ENCODE measurements at places on chromosomes 7 and 10.

DNA sequence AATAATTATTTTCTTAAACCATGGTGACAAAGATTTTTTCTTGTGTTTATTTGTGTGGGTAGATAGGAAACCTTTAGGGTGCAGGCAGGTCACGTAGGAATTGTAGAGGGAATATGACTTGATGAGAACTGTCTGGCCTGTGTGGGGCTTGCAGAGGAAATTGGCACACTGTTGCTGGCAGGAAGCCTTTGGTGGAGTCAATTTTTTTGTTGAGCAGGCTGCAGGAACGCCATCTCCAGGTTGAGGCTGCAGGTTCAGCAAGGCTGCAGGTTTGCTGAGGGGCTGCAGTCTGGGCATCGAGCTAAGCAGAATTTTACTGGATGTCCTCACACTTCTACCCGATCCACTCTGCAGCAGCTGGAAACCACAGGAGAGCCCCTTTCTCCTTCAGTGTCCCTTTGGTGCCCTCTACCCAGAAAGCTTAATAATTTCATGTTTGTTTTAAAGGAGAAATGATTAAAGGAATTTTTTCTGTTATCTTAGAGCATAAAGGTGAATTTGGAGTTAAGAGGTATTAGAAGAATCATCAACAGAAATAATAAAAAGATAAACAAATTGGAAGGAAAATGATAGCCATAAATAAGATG, 37.0 kb downstream of the TBC1D12 start:
- no peak for DNase-seq

DNA sequence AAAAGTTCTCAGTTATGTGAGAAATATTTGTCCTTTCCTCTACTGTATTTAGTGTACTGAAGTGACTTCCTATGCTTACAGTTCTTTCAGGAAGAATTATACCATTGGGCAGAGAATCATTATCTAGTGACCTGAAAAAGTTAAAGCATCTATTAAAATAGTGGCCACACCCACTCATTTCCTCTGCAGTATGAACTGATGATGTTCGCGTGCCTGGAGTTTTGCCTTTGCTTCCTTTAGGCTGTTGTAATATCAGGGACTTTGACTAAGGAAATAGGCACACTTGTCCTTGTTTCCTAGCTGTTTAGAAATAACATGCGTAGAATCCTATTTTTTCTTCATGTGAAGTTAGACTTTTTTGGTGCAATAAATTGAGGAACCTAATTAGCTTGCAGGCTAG, 100.7 kb downstream of the ZMYND11 start:
- DNase-seq = no peak

DNA sequence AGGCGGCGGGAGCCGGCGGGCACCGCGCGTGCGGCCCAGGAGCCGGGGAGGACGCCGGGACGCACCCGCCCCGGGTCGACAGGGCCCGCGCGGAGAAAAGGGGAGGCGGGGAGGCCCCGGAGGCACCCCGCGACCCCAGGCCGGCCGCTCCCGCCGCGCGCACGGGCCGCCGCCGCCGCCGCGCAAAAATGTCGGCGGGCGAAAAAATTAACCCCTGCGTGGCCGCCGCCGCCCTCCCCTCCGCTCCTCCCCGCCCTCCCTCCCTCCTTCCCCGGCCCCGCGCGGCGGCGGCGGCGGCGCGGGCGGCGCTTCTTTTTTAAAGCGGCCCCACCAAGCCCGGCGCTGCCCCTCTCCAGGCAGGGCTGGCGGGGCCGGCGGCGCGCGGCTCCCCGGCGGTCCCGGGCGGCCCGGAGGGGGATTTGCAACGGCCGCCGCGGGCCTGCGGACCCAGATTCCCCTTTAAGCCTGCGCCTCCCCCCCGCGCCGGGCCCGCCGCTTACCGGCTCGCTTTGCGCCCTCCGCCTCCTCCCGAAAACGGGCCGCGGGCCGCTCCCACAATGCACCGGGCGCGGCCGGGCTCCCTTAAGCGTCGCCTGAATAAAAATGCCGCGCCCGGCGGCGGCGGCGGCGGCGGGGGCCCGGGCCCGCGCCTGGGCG, 465 bp downstream of the SEPHS1 start:
- peak; percentile 73 for DNase-seq

- DNase-seq = no peak
Observed at GRCh38 chr7:159098811-159099655, 45.6 kb downstream of the VIPR2 start.

- DNase-seq = no peak
Observed at GRCh38 chr10:128098631-128099030, 27.6 kb downstream of the MKI67 start.

- DNase-seq = no peak
Observed at GRCh38 chr7:22860784-22861482, 38.3 kb upstream of the TOMM7 start.

GRCh38 chr10:58820861-58821751, 308.4 kb downstream of the BICC1 start:
- DNase-seq = no peak
